ENCODE measurements at places on chromosomes 11 and 22. TPM values are rescaled to one million over a fixed set of nuclear protein-coding genes. Genes with fewer than 3 reads are reported as not detected.
A peak's percentile ranks its signal among the peaks of the same experiment; 100 is the strongest.

DNA sequence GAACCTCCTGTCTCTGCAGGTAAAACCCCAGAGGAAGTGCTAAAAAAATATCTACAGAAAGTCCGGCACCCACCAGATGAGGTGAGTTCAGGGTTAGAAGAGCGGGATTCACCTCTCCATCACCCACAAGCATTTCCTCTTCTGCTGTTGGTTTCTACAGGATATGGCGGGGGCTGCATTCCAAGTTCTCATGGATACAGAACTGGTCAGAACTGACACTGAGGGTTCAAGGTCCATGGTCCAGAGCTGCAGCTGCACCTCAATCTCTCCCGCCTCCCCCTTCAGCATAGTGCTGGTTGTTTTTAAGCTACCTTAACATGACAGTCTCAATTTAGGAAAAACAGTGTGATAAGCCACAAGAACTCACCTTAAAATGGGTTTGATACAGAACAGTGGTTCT, 19.2 kb downstream of the DTX4 start:
- no peak for DNase-seq

- DNase-seq, result no peak
Measured at GRCh38 chr11:86978756-86979608, 23.8 kb upstream of the FZD4 start.

GRCh38 chr22:42430528-42431125, 1.6 kb downstream of the NFAM1 start:
- no peak for DNase-seq

GRCh38 chr11:108338750-108339149, 115.9 kb downstream of the ATM start:
- no peak for DNase-seq

DNA sequence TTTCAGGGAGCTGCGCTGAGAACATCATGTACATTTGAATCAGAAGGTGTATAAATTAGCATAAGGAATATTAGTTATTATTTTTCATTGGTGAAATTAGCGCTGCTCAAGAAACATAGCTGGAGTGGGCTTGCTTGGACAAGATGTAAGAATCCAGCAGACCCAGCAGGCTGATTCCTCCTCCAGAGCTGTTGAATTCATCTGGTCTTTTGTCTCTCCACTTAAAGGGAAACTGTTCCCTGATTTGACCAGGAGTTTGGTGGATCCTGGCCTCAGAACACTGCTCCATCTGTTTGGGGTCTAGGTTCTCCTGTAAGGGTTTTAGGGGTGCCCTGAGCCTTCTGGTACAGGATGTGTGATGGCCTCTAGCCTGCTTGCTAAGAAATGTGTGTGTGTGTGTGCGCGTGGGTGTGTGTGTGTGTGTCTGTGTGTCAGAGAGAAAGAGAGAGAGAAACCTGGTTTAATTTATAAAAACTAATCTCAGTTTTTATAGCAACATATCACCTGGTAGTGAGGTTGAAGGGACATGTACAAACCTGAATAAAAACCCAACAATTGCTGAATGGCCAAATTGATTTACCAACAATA, 8.3 kb upstream of the SORL1 start:
- DNase-seq, result no peak

GRCh38 chr22:44639891-44640617, 62.0 kb upstream of the PRR5 start:
- DNase-seq, result no peak

GRCh38 chr11:14554959-14555358, 34.8 kb upstream of the PSMA1 start:
- DNase-seq, result peak; percentile 30

- no peak for DNase-seq
Measured at GRCh38 chr11:46026606-46027293, 94.5 kb downstream of the PHF21A start.

DNA sequence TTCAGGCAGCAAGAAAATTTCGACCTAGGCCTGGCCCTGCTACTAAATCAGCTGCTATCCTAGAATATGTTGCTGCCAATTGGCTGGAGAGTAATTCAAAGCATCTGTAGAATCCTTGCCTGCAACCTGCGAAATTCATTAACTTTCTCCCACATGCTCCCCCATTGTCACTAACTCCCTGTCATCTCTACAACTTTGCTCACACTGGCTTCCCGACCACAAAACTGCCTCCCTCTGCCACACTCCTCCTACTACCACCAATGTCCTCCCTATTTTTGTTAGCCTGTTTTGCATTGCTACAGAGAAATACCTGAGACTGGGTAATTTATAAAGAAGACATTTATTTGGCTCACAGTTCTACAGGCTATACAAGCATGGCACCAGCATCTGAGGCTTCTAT, 570.6 kb downstream of the INSC start:
- DNase-seq, result peak; percentile 44

- no peak for DNase-seq
Measured at GRCh38 chr11:127564810-127565209, 564.2 kb upstream of the KIRREL3 start.

DNA sequence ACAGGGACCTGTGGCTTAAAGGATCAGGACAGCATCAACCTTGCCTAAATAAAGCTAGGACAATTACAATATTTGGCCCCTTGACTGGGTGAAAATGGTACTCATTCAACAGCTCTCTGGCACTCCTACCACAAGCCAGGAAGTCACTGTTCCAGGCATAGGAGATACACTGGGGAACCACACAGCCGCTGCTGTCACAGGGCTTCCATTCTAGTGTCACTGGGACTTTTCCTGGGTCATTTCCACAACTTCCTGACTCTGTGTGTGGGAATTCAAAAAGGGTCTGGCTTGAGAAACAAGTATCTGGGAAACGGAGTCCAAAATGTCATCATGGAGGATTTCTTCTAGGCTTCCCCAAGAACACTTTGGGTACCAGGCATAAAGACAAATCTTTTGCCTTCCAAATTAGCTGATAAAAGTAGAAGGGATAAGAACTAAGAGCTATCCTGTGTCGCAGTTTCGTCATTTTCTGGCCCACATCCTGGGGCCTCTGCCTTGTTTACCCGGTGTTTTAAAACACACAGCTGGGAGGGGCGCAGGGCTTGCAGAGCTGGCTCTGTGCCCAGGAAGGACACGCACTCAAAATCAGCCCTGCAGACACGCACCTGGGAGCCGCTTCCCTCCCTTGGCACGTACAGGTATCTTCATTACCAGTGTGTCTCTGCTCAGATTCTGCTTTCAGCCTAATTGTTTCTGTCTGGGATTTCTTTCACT, 38.0 kb downstream of the TMEM45B start:
- peak; percentile 35 for DNase-seq

DNA sequence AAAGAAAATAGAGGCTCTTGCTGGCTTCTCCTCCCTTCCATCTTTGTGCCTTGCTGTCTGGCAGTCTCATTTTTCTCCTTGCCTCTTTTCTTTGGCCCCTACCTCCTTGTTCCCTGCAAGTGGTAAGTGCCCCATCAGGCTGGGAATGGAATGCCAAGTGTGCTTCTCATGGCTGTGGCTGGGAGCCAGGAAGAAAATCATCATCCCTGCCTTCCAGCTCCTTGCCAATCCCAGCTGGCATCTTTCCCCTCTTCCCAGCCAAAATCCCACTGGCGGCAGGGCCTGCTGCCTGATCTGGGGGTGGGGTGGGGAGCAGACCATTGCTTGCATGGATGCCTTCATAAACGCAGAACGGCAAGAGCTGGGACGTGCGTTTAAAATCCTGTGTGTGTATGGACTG, 27.0 kb upstream of the SLC25A18 start:
- DNase-seq, result peak; percentile 15

DNA sequence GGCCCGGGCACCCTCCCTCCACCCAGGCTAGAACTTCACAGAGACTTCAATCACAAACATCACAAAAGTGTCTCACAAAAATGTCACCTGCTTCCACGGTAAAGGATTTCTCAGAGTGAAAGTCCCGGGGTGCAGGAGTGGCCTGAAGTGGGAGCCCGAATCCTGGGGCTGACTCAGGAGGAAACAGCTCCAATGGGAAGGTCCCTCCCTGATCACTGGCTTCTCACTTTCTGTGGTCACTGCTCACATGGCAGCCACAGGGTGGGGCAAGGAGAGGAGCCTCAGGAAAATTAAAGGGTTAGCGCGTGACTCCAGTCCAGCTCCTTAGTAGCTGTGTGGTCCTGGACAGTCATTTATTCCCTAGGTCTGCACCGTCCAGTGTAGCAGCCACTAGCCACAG, 564.5 kb upstream of the B3GAT1 start:
- no peak for DNase-seq

- no peak for DNase-seq
Measured at GRCh38 chr22:28894334-28894733, 11.0 kb downstream of the ZNRF3 start.

GRCh38 chr22:38454353-38455075, 485 bp downstream of the KCNJ4 start:
- no peak for DNase-seq

- no peak for DNase-seq
Measured at GRCh38 chr22:41943661-41944209, 3.2 kb downstream of the CENPM start.

- no peak for DNase-seq
Measured at GRCh38 chr11:125959931-125960330, 14.1 kb downstream of the VSIG10L2 start.

DNA sequence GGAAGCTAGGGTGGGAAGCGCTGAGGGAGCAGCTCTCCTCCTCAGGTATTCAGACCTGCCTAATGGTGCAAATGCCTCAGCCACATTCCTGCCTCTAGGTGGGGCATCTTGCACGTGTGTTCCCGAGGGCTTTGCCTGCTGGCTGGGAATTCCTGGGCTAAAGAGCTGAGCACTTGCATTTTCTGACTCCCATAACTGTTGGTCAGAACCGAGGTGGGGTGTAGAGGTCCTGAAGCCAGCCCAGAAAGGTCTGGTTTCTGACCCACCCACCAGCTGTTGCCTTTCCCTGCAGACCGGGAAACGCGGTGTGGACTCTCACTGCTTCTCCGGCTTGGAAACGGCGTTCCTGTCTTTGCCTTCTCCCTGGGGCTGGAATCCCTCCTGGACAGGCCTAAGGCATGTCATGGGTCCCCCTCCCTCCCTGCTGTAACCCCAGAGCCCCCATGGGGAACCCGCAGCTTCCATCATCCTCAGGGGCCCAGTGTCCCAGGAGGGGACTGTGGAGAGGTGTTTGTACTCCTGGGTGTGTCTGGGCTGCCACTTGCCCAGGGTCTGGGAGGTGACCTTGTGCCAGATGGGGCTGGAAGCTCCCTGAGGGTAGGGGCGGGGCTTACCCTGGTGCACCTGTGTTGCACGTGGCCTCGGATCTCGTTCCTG, 24.0 kb upstream of the SMIM38 start:
- peak; percentile 64 for DNase-seq

DNA sequence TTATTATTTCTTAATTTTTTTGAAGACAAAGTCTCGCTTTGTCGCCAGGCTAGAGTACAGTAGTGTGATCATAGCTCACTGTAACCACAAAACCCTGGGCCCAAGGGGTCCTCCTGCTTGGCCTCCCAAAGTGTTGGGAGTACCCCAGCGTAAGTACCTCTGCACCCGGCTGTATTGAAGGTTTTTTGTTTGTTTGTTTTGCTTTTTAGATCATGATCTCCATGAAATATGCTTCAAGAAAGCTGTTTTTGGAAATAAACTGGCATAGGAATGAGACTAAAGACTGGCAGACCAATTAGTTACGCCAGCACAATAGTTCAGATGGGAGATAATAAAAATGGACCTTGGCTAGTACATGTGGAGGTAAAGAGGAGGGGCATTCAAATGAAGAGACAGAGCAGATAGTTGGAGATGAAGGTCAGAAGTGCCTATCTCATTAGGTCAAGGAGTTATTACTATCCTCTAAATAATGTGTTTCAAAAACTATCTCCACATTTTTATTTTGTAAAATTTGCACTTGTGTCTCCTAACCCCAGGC, 4.1 kb upstream of the MRPL48 start:
- DNase-seq, result no peak

- no peak for DNase-seq
Measured at GRCh38 chr11:44759743-44760476, 33.1 kb downstream of the TSPAN18 start.

DNA sequence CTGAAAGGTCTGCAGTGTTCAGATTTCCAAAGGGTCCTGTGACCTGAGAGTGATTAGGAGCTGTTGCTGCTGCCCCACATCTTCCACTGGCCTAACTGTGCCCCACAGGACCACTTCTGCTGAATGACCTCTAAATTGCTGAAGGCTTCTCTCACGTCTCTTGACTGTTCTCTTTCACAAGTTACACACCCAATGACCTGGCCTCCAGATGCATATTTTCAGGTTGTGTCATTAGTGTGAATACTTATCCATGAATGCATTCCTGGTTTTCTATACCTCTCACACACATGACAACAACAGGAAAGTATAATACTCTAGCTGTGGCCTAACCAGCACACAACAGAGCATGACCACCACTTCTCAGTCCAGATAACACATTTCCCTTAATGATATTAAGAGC, 15.4 kb downstream of the PRR14L start:
- DNase-seq, result no peak

GRCh38 chr11:110035357-110035756, 57.8 kb upstream of the ZC3H12C start:
- DNase-seq, result no peak

DNA sequence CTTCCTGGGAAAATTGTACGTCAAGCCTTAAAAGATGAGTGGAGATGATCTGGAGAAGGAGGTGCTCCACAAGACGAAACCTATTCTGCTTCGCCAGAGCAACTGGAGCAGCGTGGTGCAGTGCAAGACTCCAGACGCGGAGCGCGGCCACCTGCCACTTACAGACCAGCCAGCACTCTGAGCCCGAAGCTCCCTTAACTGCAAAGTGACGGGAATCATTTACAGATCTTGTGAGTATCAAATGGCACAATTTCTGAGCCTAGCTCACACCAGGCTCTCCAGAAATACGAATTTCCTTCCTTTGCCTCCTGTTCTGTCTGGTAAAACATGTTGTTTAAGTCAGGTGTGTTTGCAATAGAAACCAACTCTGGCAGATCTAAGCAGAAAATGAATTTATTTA, 369.3 kb downstream of the CADM1 start:
- DNase-seq, result no peak

- DNase-seq, result no peak
Measured at GRCh38 chr11:73949246-73949645, 1.6 kb upstream of the DNAJB13 start.

DNA sequence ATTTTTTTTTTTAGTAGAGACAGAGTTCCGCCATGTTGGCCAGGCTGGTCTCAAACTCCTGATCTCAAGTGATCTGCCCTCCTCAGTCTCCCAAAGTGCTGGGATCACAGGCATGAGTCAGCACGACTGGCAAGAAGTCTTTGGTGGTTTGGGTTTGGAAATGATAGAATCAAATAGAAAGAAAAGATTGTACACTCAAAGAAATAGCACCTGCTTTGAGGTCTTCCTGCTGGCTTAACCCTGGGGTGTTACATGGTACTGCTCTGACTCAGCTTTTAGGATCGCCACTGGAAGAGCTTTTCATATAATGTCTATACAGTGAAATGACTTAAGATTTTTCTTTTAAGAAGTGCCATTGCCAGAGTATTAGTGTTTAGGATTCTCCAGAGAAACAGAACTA, 50.2 kb downstream of the JAM3 start:
- DNase-seq, result no peak

GRCh38 chr22:27874185-27874584, 44.9 kb downstream of the PITPNB start:
- no peak for DNase-seq

Gene RAG2
- polyA plus RNA-seq, result 0.09 TPM

Gene OOSP4B
- polyA plus RNA-seq, result not detected

Gene TMEM45B
- polyA plus RNA-seq, result 2.0 TPM

Gene VSIG10L2
- not detected for polyA plus RNA-seq

Gene RFPL1
- polyA plus RNA-seq, result not detected

Gene MS4A15
- polyA plus RNA-seq, result not detected

Gene POU2AF3
- 11.4 TPM for polyA plus RNA-seq

Gene OR8D1
- polyA plus RNA-seq, result 0.07 TPM

Gene BTBD18
- 0.15 TPM for polyA plus RNA-seq

Gene KCNJ1
- 0.96 TPM for polyA plus RNA-seq

Gene FREY1
- polyA plus RNA-seq, result 0.25 TPM
